ENCODE measurements at places on chromosomes 12 and 14. TPM values are rescaled to one million over a fixed set of nuclear protein-coding genes. Genes with fewer than 3 reads are reported as not detected.

- no peak for DNase-seq
These were observed 8.9 kb downstream of the RNASE11 start for GRCh38 chr14:20578784-20579502.

DNA sequence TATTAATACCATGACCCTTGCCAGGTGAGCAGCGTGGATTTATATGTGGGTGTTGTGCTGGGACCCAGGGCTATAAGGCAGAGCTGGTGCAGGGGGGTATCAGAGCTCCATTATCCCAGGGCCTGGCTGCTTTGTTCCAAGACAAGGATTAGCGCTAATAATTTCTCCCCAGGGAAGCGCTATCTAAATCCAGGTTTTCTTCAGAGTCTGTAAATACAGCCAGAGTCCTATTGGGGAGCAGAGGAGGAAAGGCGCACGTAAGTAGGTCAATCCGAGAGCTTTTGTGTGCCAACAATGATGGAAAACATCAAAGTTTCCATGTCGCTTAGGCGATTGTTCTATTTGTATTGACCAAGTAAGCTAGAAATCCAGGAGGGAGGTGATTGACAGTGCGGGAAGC, 1009.7 kb downstream of the VRK1 start:
- no peak for DNase-seq

- no peak for DNase-seq
These were observed 3.6 kb upstream of the CLEC2B start for GRCh38 chr12:9872742-9873141.

POTEG gene
- total RNA-seq, result not detected

GAS2L3 gene
- 1.8 TPM for total RNA-seq

HOXC6 gene
- total RNA-seq, result 5.2 TPM

CSRNP2 gene
- 17.9 TPM for total RNA-seq
